ENCODE measurements at places on chromosomes 2 and 18.

DNA sequence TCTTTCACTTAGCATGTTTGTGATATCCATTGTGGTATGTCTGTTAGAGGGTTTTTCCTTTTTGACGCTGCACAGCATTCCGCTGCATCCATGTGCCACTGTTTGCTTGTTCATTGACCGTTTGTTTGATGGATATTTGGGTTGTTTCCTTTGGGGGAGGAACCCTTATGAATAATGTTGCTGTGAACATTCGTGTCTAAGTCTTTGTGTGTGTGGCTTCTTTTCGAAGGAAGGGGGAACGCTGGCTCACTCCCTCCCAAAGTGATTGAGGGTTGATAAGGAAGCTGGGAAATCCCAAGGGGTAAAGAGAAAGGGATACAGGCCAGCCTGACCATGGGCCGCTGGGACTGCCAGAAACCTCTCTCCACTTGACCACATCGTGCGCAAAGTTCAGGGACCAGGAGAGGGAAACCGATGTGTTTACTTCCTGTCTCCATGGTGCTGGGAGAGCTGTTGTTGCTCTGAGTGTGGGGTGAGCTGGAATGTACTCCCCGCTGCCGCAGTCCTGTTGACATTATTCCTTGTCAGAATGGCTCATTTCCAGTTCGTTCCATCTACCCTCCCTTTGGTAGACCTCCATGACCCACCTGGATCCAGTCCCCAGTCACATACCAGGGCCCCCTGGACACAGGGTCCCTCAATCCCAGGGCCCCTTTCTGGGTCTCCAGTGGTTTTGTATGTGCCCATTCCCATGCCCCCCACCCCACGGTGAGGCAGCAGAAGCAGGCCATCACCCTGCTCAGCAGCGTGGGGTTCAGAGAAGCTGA lies 39.6 kb downstream of the HS1BP3 start:
- DNase-seq: no peak

GRCh38 chr18:56296381-56296780 lies 342.0 kb downstream of the TXNL1 start:
- DNase-seq: no peak

GRCh38 chr2:24886126-24886501 lies 33.9 kb downstream of the ADCY3 start:
- no peak for DNase-seq

DNA sequence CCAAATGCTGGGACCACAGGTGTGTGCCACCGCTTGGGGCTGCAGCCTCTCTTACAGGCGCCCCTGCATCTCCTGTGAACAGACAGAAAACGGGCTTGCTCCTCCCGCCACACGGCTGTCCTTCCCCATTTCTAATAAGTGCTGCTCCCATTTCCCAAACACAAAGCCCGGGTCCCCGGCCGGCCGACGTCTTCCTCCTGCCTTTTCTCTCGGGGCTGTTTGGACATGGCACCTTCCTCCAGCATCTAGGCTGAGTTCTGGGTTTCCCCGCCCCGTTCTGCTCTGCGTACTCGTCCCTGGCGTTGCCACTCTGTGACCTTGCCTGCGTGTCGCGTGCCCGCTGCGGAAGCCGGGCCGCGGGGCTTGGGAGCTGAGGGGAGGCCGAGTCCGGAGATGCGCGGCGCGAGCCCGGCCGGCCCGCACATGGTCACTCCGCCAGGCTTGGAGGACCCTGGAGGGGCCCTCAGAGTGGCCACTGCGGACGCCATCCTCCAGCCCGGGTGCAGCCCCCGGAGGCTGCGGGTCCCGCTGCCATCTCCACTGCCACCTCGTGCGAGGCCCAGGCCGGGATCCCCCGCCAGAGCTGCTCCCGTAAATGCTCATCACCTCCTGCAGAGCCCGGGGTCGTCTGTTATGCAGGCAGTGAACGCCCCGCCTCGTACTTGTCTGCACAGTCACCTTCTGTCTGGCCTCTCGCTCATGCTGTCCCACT lies 26.3 kb downstream of the PRELID3A start:
- DNase-seq: no peak

DNA sequence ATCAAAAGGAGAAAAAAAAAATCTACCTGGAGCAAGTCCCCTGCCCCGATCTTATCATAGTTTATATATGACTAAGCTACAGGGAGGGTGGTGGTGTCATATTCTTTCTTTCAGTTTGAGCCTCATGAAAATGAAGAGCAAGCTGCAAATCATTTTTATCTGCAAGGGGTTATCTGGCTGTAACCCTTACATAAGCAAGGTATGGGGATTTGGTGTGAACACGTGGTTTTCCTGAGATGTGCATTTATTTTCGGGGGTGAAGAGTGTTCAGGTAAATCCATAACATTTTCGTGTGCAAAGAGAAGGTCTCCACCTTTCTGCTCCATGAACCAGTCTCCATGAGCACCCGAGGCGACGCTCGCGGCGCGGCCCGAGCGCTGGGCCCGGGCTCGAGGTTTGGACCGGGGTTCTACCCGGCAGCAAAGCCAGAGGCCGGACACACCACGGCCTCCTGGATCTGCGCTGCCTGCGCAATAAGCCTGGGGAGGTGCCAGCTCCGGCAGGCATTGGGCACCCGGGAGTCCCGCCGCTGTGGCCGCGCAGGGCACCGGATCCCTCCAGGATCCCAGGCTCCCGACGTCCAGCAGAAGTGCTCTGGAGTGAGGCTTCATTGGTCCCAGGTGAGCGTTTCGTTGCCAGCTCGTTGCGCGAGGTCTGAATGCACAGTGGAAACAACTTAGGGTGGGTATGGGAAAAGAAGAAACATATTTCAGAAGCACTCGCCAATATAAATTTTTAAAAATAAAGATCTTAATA lies 36.1 kb upstream of the GPD2 start:
- no peak for DNase-seq

DNA sequence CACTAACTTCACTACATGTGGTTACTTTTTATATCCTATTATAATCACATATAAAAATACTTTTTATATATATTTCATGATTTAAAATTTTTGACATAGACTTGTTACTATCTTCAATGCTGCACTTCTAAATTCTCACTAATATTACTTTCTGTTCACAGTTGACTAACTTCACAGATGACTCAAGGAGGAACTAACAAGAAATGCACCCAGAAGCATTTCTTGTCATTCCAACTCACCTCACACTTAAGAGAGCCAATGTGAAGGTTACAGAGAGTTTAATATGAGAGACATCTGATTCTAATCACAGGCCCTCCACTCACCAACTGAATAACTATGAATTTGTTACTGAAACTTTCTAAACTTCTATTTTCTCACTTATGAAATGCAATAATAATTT lies 399.8 kb upstream of the SLC8A1 start:
- no peak for DNase-seq

DNA sequence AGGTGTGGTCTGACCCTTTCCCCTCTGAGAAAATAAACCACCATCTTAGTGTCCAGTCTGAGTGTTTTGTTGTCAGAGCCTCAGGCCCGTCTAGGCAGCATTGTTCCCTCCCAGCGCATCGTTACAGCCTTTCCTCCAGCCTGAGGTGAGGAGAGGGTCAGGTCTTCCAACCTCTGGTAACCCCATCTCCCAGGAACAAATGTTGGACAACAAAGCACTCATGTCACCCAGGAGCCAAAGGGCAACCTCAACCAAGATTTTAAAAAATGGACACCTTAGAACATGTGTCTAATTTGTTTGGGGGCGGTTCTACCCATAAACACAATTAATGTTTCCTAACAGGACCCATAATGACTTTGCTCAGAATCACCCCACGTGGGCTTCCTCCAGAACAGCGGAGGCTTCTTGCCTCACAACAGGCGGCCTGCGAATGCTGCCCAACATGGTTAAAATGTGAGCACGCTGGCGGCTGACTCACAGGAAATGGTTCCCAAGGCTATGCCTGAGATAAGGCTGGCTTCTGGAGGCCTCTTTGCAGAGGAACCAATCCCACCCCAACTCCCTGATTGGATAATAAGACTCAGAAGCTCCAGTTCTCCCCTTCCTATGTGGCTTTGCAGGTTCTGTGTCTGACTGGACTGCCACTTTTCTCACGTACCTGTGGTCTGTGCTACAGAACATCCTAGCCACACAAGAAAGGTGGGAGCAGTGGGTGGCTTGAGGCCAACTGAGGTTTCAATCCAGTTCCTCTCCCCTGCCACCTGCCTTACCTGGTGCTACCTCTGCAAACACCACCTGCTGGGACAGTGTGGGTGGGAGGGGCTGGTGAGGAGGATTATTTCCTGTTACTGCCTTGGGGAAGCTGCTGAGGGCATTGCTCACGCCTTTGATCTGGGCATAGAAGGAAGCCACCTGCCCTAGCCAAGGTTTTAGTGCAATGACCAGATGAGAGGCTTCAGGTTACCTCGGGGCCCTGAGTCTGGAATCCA lies 108.8 kb downstream of the B3GNT2 start:
- DNase-seq: no peak

- no peak for DNase-seq
These were observed 37.2 kb downstream of the AGPS start for GRCh38 chr2:177429688-177430325.

DNA sequence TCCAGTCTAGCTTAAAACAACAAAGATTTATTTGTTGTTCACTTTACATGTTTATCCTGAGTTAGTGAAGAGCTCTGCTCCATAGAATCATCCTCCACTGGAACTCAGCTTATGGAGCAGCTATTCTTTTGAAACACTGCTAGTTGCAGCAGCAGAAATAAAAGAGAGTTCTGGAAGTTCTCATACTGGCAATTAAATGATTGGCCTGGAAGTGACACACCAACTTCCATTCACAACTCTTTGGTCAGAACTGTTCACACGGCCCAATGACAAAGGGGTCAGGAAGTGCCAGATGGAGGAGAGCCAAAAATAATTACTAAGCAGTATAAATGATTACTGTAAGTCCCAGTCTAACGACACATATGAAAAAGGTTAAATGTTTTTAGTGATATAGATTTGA lies 39.1 kb downstream of the FBXO11 start:
- no peak for DNase-seq

DNA sequence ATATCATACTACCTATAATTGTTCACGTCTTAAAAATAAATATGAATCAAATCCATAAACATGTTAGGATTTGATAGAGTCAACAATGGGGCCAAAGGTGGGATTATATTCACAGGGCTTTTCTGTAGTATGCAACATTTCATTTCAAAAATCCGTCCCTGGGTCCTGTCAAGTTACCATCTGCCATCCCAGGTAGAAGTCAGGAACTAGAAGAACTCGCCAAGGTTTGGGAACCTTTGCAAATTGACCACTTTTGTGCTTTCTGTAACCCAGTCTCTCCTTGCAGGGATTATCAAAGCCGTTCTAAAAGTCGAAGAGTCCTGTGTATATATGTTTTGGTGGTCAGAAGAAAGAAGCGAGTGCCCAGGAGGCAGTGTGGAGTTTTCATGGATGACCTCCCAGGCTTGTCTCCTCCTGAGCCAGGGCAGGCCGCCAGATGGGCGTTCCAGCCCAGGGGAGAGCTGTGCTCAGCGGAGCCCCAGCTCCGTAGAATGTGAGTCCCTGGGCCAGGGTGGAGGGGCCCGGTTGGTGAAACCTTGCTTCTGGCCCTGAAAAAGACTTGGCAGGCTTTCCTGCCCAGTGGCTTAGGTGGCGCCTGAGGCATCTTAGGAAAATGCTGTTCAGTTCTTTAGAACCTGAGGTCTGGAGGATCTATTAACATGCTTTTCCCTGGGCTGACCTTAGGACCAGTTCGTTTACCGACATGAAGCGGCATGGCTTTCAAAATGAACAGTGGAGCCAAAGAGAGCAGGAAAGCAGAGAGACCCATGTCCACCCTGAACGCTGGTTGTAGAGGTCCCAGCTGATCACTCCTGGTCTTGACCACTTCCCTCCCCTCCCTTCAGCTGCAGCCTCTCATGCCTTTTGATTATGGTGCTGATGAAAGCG lies 69.2 kb downstream of the LONRF2 start:
- no peak for DNase-seq

- no peak for DNase-seq
These were observed 216.5 kb downstream of the DYSF start for GRCh38 chr2:71669628-71670429.

DNA sequence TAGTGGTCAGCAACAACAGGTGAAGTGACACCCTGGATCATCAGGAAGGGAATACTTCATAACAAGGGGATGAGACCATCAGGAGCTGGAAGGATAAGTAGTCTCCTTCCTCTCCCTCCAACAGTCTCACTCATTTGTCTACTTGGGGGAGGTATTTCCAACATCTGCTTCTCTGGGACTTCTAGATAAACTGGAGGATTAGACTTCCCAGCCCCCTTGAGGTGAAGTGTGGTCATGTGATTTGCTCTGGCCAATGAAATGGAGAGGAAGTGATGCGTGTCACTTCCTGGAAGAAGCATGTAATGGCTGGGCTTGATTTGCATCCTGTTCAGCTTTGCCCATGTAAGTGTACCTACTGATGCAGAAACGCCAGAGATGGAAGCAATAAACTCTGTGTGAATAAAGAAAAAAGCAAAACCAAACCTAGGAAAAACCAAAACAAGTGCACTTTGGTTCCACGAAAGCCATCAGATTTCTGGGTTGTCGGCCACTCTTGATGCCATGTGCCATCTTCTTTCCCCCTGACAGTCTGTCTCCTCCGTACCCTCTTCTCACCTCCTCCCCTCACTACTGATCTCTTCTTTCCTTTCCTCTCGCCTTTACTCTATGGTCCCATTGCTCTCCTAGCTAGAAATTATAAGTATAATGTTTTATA lies 76.1 kb upstream of the DNMT3A start:
- DNase-seq: no peak

GRCh38 chr2:224997802-224998201 lies 44.5 kb downstream of the DOCK10 start:
- no peak for DNase-seq

GRCh38 chr2:177394594-177394973 lies 2.0 kb downstream of the AGPS start:
- DNase-seq: no peak

- DNase-seq: no peak
These were observed 9.9 kb upstream of the CDK15 start for GRCh38 chr2:201796478-201796865.

DNA sequence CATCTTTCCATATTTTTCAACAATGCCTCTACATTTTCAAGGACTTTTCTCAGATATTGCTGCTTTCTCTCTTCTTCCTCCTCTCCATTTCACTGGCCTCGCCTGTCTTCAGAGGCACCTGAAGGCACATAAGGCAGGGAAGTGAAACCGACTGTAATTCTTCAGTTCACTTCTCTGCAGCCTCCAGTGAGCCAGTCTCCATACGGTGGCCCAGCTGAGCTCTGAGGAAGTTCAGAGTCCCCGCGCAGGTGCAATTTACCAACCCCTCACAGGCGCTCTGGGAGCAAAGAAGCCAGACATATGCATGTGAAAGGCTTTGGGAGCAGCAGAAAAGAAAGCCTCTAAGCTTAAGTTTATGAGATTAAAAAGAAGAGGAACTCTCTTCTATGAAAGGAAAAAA lies 12.4 kb downstream of the KLHL14 start:
- DNase-seq: no peak
